IMR-90 (cell line): ENCODE measurements at places on chromosomes 6 and 20. TPM values are rescaled to one million over a fixed set of nuclear protein-coding genes. Genes with fewer than 3 reads are reported as not detected.

WFDC10B gene
- not detected in 2 replicates for total RNA-seq

GRCh38 chr6:24920136-24920535 lies 15.6 kb downstream of the RIPOR2 start:
- DNase-seq, result no peak

DNA sequence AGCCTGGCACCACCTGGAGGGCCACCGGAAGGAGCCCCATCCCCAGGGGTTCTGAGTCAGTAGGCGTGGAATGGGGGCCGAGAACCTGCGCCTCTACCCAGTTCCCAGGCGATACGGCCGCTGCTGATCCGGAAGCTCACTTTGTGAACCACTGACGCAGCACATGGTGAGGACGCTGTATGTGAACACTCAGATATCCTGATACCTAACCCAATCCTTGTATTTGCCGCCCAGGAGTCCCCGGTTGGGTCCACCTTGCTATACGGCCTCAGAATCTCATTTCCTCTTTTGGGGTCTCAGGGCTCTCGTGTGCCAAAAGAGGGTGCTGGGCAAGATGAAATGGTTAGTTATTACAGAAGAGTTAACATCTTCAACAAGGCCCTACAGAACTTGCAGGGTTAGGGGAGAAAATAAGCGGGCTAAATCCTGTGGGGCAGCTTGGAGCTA lies 604 bp upstream of the RAB5IF start:
- no peak for DNase-seq

DNA sequence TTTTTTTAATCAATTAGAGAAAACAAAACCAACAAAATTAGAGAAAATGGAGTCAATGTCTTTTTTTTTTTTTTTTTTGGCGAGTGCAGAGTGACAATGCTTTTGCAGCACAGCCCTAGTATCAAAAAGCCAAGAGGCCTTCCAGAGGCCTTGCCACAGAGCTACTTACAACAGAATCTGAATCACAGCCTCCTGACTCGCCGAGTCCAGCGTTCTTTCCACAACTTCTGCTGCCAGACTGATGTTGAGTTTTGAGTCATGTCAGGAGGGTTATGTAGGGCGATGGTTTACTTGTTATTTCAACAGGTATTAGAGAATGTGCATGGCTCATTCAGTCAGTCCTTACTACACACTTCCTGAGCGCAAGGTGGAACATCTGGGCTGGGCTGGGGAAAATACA lies 88.6 kb downstream of the FNDC1 start:
- no peak for DNase-seq

DNA sequence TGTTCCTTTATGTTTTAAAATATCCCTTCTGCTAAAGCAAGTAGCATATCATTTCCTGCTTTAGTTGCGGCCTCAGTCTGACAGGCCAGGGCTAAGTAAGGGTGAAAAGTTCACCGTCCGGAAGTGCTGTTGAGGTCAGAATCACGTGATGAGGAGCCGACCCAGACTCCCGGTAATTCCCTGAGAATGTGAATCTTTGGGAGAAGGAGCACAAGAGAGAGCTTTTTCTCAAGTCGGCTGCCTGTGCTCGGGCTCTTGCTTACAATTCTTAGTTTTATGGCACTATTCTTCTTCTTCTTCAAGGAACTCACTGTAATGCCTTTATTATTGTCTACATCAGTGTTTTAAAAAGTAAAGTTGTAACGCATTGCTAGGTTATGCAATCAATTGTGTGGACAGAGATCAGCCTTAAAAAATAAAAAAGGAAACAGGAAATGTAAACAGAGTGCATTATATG lies 309.3 kb downstream of the PRL start:
- peak; percentile 97 for DNase-seq

DNA sequence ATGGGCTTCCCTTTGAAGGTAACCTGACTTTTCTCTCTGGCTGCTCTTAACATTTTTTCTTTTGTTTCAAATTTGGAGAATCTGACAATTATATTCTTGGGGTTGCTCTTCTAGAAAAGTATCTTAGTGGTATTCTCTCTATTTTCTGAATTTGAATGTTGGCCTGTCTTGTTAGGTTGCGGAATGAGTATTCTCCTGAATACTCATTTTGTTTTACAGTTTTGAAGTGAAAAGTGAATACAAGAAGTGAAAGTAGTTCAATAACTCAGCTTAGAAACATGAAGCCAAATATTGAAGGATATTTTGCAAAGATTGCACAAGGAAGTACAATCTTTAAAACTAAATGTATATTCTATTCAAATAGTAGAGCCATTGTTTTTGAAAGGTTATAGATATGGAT lies 120.2 kb upstream of the MAP3K4 start:
- DNase-seq, result no peak

DNA sequence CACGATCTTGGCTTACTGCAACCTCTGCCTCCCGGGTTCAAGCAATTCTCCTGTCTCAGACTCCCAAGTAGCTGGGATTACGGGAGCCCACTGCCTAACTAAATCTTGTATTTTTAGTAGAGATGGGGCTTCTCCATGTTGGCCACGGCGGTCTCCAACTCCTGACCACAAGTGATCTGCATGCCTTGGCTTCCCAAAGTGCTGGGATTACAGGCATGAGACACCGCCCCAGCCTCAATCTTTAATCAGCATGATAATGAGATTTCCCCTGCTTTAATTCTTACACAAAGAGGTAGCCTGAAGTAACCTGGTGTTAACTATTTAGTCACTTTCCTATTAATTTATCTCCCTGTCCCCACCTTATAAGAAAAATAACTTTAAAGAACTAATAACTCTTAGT lies 31.3 kb upstream of the TRDN start:
- no peak for DNase-seq

ZNFX1 gene
- 46.7 and 60.9 TPM in 2 replicates for total RNA-seq

DNA sequence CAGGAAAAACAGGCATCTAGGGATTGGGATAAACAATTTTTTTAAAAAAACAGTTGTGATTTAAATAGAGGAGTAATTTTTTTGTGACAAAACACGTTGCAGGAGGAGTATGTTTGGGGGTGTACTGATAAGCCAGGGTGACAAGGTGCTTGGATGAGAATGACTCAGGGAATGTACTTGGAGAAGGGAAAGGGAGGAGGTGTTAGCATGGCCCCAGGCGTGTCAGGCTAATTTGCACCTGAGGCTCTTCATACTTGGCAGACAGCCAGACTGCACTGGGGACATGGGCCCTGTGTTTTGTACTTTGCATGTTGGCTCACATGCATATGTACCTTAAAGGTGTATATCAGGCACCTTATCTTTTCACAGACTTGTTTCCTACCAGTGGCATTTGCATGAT lies 22.8 kb downstream of the PANK2 start:
- DNase-seq, result no peak

TMEM244 gene
- 0.28 and 0.36 TPM in 2 replicates for total RNA-seq

SOX18 gene
- total RNA-seq, result not detected in 2 replicates

LINC00237 gene
- not detected in 2 replicates for total RNA-seq

GRCh38 chr6:11750682-11751081 lies 27.9 kb downstream of the ADTRP start:
- peak; percentile 32 for DNase-seq

DNA sequence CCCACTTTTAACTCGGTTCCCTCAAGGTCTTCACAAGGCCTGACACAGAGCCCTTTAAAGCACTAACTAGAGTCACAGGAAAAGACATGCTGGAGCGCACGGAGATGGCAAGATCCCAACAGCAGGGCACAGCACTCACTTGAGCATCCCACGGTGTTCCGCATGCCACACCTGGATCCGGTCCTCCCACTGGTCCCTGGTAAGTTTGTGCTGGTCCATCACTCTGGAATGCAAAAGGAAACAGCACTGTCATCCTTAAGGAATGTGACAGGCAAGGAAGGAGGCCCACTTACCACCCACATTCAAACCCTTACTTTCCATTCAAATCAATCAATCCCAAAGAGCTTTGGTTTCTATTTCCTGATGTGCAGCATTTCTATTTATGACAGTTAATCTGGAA lies 34.7 kb downstream of the EZR start:
- peak; percentile 70 for DNase-seq

RNF182 gene
- 6.4 and 9.1 TPM in 2 replicates for total RNA-seq

MOXD1 gene
- total RNA-seq, result 10.0 and 10.6 TPM in 2 replicates

DNA sequence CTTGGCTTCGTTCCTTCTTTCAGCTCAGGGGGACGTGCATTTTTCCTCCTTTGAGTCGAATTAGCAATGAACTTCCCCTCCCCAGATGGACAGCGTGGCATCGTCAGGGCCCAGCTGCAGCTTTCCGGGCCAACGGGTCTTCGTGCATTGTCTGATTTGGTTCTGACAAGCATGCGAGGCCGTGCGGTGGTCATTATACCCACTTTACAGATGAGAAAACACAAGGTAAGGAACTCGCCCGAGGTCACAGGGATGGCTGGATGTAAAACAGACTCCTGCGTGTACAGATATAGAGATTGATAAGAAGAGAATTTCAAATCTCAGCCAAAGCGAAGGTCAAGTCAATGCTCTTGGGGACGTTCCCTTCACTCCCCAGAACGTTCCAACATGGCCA lies 187.6 kb upstream of the SULF2 start:
- no peak for DNase-seq

KCNK15 gene
- total RNA-seq, result not detected in 2 replicates

- peak; percentile 89 for DNase-seq
Measured at GRCh38 chr6:32886681-32887383, 32.8 kb downstream of the PSMB9 start.

- DNase-seq, result no peak
Measured at GRCh38 chr6:42740725-42741124, 5.2 kb downstream of the TBCC start.
